Stimulated activated CD4-positive, alpha-beta T cell treated with anti-CD3 and anti-CD28 coated beads, TNF-alpha, amount 100 ng/mL, for 4 hours (primary cell): ENCODE measurements at places on chromosomes 3 and 15.

- DNase-seq, result no peak
Measured at GRCh38 chr3:72353236-72354128, 494.8 kb downstream of the SHQ1 start.

DNA sequence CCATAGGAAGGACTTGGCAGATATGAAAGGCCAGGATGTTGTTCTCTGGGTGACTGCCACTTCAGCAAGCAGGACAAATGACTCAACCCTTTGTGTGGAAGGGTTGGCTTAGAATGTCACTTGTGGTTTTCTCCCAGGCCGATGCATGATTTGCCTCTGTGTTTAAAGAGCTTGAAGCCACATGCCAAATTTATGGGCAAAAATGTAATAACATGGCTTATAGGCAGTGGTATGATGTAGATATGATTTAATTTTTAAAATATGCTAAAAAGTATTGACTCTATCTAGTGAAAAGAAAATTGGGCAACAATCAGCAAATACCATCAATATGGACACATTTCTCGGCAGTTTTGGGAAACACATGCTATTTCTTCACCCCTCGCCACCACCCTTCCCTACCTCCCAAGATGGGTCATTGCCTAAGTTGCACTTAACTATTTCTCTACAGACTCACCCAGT, 114.6 kb downstream of the CYP19A1 start:
- no peak for DNase-seq

DNA sequence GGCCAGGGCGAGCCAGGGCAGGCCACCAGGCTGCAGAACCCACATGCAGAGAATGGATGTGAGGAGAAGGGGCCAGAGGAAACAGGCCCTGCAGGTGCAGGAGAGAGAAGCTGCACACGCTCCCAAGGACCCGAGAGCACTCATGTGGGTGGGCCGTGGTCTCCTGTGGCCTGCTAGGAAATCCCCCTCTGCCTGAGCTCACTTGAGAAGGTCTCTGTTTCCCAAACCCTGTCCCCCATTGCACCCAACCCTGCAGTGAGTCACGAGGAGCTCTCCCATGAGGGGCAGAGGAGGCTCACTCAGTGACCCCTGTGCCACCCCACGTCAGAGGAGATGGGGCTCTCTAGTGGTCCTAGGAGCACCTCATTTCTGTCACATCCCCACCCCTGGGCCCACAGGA, 111.1 kb downstream of the KLF13 start:
- DNase-seq, result no peak

GRCh38 chr3:50612970-50613846, 1.6 kb upstream of the CISH start:
- no peak for DNase-seq

- no peak for DNase-seq
Measured at GRCh38 chr3:196492080-196492479, 11.5 kb downstream of the RNF168 start.

DNA sequence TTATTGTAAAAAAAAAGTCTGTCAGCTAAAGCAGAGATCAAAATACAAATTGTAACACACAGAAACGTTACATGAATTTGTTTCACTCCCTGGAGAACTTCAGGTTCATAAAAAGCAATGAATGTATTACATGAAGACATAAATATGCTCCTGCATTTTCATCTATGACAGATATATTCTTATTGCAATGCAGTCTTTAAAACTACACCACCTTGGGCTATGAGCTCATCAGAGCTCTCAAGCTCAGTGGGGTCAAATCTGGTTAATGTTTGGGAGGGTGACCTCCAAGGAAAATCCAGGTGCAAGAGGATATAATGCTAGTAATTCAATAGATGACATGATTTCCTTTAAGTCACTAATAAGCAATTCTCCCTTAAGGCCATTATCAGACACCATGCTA, 606.8 kb downstream of the EPHA3 start:
- DNase-seq, result no peak

DNA sequence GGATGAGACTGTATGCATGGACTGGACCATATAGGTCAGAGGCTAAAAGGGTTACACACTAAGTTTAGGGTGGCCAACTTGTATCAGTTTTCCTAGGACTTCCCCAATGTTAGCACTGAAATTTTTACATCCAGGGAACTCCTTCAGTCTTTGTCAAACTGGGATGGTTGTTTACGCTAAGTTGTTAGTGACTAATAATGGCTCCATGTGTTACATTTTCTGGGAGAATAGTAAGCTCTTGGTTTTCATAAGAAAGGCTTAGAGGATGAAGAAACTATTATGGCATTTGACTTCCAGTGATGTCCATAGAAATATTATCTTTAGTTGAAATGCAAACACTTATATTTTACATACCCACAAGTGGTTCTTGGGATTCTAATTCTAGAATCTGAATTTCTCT, 57.9 kb upstream of the ST3GAL6 start:
- no peak for DNase-seq

DNA sequence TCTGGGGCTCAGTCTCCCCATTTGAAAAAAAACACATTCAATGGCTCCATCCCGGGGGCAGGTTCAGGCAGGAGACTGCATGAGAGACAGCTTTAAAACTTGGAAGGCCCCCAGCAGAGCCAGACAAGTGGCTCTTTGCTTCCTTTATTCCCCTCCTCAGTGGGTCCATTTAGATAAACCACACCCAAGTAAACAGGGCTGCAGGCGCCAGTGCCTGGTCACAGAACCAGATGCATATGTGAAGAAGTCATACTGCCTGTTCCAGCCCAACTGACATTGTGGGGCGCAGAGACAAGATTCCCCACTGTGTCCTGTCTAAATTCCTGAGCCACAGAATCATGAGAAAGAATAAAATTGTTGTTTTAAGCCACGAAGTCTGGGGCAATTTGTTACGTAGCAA, 9.0 kb downstream of the FBN1 start:
- no peak for DNase-seq

- no peak for DNase-seq
Measured at GRCh38 chr3:122342803-122343202, 17.8 kb downstream of the CSTA start.

GRCh38 chr15:90497376-90497775, 32.3 kb upstream of the CRTC3 start:
- no peak for DNase-seq

DNA sequence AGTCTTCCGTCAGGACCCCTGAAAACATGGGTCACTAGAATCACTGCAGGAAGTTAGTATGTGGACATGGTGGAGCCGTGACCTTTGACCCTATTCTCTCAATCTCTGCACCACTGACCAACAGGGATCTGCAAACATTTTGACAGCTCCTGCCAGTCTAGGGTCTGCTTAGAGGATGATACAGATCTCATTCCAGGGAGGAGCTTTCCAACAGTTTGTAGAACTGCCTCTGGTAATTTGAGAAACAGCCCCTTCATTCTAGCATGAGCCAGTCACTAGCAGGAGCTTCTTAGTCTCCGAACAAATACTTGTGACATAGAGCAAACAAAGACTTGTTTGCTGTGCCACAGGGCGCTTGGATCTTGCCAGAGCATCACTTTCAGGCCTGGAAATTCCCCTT, 270.3 kb upstream of the CFAP20DC start:
- no peak for DNase-seq

GRCh38 chr3:15470261-15470660, 42.9 kb downstream of the EAF1 start:
- no peak for DNase-seq

- DNase-seq, result no peak
Measured at GRCh38 chr15:45287390-45287956, 35.4 kb downstream of the SLC28A2 start.

DNA sequence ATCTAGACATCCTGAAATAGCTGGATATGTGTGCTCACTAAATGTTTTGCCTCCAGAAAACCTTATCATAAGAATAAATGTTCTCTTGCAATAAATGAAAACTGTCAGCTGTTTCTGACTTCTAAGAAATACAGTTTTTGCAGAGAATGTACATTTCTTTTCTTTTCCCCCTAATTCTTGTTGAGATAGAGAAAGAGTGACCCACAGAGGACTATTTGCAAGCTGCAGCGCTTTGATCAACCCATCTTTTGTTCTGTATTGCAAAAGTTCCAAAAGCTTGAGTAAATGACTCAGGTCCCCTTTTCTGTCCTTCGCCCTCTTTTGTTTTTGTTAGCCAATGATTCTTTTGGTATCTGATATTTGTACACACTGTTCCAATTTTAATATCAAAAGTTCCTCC, 141.9 kb downstream of the BBX start:
- DNase-seq, result no peak

- no peak for DNase-seq
Measured at GRCh38 chr3:145698250-145698649, 462.7 kb downstream of the PLOD2 start.

DNA sequence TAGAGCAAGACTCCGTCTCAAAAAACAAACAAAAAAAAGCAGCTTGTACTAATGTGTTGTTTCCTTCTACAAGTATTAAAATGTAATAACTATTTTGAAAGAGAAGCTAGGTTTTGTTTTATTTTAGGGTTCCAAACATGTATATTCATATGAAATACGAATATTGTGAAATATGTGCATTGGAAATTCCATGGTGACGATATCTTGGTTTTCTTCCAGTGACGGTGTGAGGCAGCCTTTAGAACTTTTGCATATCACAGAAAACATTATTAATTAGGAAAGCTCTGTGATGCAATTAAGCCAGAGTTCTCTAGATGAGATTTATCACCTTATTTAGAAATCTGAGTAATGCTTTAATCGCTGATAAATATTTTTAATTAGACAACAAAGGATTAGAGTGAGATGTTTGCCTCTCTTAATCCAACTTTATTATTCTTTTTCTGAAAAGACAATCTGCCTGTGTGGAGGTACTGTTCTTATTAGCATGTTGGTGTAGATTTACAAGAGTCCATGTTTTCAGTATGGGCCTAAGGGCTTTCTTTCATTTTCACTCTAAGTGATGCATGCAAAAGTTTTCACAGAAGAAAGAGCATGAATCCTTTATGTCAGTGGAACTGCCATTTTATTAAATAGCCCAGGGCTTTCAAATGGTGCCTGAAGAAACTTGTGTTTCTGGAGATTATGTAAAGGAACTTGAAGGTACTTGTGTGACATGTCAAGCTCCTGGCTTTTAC, 37.7 kb upstream of the SAMMSON start:
- DNase-seq, result no peak

GRCh38 chr15:97893967-97894366, 66.5 kb upstream of the ARRDC4 start:
- no peak for DNase-seq

GRCh38 chr15:23395030-23395692, 40.6 kb downstream of the GOLGA8S start:
- no peak for DNase-seq

GRCh38 chr15:88894348-88894818, 961 bp downstream of the HAPLN3 start:
- peak; percentile 74 for DNase-seq

DNA sequence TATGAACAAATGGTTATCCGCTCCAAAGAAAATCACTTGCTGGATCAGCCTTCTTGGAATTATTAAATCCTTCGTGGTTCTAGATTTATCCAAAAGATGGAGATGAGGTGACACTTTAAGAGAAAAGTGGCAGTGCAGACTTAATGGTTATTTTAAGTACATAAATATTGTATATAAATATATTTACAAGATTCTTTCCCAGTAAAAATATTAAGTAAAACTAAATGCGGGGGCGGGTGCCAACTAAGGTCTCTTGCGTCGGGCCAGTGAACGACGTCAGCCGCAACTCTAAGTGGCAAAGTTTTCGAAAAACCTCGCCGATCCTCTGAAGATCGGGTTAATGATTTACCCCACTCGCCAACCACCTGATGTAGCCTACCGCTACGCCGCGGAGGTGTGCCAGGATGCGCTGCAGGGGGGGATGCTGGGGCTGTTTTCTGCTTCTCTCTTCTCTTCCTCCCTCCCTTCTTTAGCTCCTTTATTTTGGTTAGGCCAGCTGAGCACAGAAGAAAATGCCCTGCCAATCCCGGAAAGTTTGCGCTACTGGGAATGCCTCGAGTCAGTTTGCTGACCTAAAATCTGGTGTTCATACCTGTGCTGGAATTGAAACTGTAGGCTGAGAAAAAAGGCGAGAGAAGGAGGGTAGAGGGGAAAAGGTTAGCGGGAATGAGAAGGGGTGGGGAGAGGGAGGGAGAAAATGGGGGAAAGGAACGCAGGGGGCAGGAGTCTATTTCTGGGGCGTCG, 7.6 kb upstream of the FOXB1 start:
- no peak for DNase-seq

- no peak for DNase-seq
Measured at GRCh38 chr15:73946795-73947370, 20.6 kb downstream of the LOXL1 start.

DNA sequence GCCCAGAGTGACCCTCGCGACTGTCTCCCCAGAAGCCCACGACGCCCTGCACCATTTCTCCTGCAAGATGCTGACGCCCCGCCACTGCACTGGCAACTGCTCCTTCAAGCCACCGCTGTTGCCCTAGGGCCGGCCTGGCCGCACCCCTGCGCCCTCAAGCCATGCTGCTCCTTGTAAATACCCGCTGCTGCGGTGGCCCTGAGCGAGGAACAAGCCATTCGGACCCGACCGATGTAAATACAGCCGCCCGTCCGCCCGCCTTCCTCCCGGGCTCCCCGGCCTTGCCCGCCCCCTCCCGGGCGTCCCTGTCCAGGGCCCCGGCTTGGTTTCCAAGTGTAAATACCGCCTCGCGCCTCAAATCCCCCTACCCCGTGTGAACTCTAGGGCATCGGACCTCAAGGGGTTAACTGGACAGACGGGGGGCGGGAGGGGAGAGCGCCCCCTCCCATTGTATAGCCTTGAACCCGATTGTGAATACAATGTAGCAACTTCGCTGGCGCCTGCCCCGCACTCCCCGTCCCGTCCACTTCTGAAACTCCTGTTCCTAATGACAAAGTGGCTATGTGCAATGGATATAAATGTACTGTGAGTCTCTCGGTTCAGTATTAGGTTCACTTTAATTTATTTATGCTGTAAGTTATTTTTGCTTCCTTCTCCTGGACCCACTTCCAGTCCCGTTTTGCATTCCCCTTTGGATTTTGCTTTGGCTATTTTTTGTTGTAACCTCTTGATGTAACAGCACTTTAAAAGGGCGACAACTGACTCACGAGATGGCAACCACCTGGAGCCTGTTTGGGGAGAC, 5.9 kb downstream of the RNU6-1 start:
- no peak for DNase-seq

- DNase-seq, result no peak
Measured at GRCh38 chr15:63831041-63831440, 2.7 kb downstream of the HERC1 start.

- DNase-seq, result no peak
Measured at GRCh38 chr3:50323614-50324199, 1.2 kb upstream of the HYAL2 start.

DNA sequence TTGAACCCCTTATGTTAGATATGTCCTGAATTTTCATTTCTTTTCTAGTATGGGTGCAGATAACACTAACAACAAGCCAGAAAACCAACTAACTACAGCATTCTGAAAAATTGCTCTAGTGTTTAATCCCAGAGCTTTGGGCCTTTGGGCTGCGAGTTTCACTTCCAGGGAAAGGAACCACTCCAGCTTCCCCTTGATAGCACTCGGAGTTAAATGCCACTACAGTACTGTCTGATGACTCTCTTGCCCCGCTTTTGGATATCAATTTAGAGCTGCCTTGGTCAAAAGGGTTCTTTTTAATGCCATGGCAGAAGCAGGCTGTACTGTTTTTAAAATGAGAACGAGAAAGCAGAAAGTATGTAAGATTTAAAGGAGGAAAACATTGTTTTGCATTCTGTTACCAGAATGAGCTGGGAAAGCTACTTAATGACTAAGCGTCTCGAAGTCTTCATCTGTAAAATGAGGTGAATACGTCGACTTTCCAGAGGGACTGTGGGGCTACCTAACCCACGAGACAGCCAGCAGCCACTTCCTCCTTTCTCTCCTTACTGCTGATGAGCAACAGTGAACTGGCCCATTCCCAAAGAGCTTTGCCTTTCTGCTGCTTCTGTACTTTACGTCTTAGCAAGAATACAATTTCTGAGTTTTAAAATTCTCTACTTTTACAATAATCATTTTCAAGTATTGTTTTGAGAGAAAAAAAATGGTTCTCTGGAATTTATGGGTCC, 299.3 kb upstream of the LYSMD4 start:
- DNase-seq, result no peak
